ENCODE measurements at places on chromosomes 1 and 21.

DNA sequence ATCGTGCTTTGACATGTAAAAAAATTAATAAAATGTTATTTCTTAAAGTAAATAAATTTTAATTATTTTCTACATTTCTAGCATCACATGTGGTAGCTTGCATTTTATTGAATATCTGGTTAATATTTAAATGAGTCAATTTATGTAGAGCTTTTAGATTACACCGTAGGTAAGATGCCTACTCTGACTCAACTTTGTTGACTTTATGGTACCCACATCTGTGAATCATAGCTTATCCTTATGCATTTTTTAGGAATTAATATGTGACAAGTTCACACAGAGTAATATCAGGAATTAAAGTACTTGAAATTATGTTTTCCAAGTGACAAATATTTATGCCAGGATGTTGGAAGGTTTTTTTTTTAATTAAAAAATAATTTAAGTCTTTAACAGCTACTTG lies 120.7 kb downstream of the LEPR start:
- no peak for DNase-seq

- no peak for DNase-seq
Observed at GRCh38 chr1:168504064-168504837, 39.5 kb downstream of the XCL2 start.

GRCh38 chr1:77829851-77830250 lies 50.4 kb downstream of the MIGA1 start:
- no peak for DNase-seq

GRCh38 chr1:3067671-3068563 lies 1.1 kb upstream of the PRDM16 start:
- no peak for DNase-seq

DNA sequence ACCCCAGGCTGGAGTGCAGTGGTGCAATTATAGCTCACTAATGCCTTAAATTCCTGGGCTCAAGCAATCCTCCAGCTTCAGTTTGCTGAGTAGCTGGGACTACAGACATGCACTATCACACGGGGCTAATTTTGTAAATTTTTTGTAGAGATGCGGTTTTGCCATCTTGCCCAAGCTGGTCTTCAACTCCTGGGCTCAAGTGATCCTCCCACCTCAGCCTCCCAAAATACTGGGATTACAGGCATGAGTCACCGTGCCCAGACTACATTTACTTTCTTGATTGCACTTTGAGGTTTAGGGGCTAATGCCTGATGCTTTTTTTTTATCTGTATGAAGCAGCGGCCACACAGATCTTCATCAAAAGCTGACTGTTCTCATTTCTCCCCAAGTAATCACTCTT lies 124.6 kb downstream of the KIF26B start:
- DNase-seq = no peak

DNA sequence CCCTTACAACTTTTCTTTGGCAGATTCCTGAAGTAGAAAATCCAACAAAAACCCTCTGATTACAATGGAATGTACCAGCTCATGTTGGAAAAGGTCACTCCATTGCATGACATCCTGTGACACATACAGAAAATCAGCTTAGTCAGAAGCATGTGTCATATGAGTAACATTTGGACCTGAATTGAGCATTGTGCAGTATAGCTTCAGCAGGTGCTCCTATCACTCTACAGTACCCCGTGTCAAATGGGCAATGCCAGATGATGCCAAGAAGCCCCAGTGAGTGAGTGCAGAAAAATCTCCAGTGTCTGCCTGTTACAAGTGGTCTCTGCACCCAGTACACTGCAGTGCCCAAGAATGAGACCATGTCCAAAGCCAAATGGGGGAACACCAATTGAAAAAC lies 129.7 kb upstream of the RUNX1 start:
- DNase-seq = no peak

- peak; percentile 46 for DNase-seq
Observed at GRCh38 chr1:150186789-150187559, 37.3 kb downstream of the PLEKHO1 start.

GRCh38 chr1:9153152-9153551 lies 24.2 kb upstream of the GPR157 start:
- no peak for DNase-seq

GRCh38 chr1:25529518-25530185 lies 13.8 kb upstream of the LDLRAP1 start:
- DNase-seq = peak; percentile 30

DNA sequence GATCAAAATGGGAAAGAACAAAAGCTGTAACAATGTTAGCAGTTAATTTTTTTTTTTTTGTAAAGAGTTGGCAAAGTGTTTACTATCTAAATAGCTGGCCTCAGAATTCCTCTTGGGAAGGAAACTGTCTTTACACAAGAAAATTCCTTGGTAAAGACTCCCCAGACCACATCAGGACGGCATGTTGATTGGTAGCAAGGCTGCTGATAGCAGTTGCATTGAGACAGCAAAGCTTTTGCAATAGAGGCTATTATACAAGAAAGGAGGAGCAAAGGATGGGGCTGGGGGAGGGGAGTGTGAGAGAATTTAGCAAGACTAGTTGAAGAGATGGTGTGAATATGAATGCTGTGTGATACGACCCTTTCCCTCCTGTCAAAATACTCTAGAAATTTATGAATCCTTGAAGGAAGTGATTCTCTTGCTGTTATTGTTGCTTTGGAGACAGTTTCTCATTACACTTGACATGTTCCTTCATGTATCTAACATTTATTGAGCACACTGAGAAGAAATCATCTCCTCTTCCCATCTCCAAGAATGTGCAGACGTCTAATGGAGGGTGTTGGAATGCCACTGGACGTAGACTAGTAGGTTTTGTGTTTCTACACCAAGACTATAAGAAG lies 355.6 kb downstream of the SIPA1L2 start:
- DNase-seq = no peak

GRCh38 chr1:111992476-111992875 lies 3.0 kb upstream of the KCND3 start:
- DNase-seq = no peak

DNA sequence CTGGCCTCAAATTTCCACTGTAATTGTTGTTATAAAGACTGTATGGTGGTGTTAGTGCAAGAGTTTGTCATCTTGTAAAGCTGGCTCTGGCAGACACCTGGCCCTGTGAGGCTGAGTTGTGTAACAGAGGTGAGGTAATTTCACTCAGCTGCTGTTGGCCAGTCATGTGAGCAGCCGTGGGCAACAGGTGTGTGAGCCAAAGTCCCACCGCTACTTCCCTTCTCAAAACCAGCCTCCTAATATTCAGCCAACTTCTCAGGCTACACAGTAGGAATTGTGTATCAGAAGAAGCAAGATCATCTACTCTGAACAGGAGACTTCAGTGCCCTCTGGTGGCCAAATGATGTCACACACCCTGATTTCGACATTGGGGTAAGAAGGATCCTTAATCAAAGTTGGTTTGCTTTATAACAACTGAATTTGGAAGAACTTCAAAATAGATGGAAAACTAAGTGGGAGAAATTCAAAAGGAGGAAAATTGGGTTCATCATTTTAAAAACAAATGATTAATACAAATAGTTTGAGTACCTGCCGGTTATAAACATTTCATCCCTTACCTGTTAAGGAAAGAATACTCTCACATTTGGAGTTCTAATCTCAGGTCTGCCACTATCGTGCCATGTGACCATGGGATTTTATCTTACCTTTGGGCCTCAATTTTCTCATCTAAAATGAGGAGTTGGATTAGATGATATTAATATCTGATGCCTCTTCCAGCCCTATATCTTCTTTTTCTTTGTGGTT lies 2.6 kb upstream of the CREG1 start:
- peak; percentile 69 for DNase-seq

- DNase-seq = no peak
Observed at GRCh38 chr1:71031426-71031825, 16.2 kb downstream of the PTGER3 start.

- DNase-seq = no peak
Observed at GRCh38 chr1:8866792-8867415, 11.6 kb downstream of the ENO1 start.

- DNase-seq = no peak
Observed at GRCh38 chr1:99348397-99349132, 84.3 kb downstream of the PLPPR4 start.

- DNase-seq = no peak
Observed at GRCh38 chr1:193951984-193952383, 765.6 kb upstream of the B3GALT2 start.

DNA sequence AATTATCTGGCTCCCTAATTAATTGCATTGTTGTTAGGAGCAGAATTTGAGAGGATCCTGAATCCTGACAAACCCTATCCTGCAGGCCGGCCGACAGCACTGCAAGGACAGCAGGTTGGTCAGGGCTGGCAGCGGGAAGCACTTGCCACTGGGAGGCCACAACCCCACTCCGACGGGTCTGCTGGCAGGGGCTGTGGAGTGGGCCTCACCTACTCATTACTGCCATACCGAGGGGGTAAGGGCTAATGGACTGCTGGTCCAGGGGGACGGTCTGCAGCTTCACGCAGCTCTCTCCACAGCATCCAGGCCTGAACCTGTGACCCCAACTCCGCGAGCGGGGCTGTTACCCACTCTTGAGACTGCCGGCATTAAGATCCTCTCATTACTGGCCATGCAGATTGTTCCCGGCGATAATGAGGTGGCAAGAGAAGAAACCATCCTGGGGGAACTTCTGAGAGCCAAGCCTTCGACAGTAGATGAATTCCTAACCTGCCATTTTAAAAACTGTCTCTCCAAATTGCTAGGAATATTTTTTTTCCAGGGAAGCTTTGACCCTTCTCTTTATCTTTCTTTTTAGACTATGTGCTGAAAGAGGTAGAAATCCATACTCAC lies 501.3 kb downstream of the OMA1 start:
- no peak for DNase-seq

GRCh38 chr1:152735648-152736047 lies 22.2 kb upstream of the KPRP start:
- no peak for DNase-seq

GRCh38 chr1:9875636-9876000 lies 34.5 kb downstream of the CTNNBIP1 start:
- DNase-seq = no peak

DNA sequence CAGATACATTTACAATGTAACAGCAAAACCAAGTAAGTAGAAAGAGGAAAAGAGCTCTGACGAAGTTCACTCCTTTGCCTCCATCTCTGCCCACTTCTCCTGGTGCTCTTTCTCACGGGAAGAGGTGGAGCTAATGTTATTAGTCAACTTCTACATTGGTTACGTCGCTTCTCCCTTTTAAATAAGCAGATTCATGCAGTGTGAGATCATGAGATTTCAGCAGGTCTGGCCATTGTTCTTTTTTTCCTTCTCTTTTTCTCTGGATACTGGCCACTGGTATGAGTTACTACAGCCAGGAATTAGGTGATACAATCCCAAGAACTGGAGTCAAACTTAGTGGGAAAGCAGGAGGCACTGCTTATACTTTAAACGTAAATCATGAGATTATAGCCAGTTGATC lies 207.1 kb downstream of the AKT3 start:
- DNase-seq = no peak

DNA sequence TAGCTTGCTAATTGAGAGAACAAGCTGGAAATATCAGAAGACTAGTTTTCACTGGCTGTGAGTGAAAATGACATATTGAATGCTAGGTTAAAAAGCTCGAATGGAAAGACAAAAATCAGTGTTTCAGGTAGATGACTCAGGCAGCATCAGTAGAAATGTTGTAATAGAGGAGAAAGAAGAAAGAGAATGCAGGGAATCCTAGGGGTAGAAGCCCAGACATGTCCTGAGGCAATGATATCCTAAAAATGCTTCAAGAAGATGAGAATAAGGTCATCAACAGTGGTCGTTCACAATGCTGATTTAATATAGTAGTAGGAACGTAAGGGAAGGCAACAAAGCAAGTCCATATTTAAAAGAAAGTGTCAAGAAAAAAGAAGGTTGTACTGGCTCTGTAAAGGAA lies 96.7 kb upstream of the HP1BP3 start:
- DNase-seq = no peak

GRCh38 chr1:200107004-200107470 lies 79.5 kb downstream of the NR5A2 start:
- no peak for DNase-seq
